Pancreas (tissue), 10 donors: ENCODE measurements at places on chromosomes 13 and 19. TPM values are rescaled to one million over a fixed set of nuclear protein-coding genes. Genes with fewer than 3 reads are reported as not detected.

Gene ZNF296
- total RNA-seq: 0.15 TPM

DNA sequence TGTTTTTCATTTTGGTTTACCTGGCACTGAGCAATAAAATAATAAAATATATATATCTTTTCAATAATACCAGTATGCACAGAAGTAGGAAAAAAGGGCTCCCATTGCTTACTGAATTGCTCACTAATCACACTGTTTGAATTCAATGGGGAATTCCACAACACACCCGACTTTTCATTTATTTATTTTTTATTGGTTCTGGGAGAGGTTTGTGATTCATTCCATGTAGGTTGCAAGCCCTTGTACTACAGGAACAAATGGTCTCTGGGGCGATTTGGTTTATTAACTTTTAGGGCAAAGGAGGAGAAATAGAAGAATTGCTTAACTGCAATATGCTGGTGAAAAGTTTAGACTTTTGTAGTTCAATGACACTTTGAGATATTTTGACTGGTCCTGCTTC lies 207.4 kb downstream of the DCT start:
- DNase-seq: no peak
- no peaks in the 10 kb centered on the region for H3K27me3 ChIP-seq
- H3K4me1 ChIP-seq: no peaks in the 10 kb centered on the region
- no peak overlapping the region for H3K4me3 ChIP-seq
- no peak overlapping the region for H3K27ac ChIP-seq

Gene EDDM13
- total RNA-seq: not detected

- no peak for DNase-seq
- no peaks in the 10 kb centered on the region for H3K4me1 ChIP-seq
- no peak overlapping the region for H3K27ac ChIP-seq
- H3K36me3 ChIP-seq: no peaks in the 10 kb centered on the region
- H3K4me3 ChIP-seq: no peak overlapping the region
Measured at GRCh38 chr19:21028969-21029268, 8.5 kb downstream of the ZNF430 start.

Gene OSCAR
- not detected for total RNA-seq

DNA sequence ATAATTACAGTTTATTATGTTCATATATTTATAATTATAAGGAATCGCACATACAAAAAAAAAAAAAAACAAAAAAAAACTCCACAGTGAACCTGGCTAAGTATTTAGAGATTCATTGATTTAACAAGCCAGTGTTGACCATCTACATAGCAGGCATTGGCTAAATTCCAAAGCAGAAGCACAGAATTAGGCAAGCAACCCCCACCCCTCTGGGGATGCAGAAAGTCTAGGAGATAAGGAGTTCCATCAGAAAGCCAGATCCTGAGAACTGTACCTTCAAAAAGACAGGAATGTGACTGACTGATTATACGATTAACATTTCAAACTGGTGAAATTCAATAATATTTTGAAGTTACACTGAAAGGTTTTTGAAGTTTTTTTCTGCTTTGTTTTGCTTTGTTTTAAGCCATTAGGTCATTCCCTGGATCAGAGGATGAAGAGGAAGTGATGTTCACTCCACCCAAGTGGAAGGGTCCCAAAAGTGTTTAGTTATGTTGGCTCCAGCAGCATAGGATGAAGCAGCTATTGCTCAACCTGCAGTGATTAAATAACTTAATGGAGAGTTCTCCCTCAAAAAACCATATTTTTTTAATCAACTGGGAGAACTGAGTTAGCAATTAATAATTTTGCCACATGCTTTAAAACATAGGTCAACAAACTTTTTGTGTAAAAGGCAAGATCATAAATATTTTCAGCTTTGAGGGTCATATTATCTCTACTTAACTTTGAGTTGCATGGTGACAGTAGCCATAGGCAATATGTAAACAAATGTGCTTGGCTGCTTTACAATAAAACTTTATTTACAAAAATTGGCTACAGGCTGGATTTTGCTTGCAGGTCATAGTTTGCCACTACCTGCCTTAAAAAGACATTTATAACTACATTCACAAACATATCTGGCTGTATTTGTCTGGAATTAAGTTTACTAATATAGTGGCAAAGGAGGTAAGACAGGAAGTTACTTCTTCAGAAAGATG lies 49.6 kb downstream of the DOCK9 start:
- H3K27ac ChIP-seq: no peak overlapping the region
- no peaks in the 10 kb centered on the region for H3K4me1 ChIP-seq
- DNase-seq: no peak
- H3K27me3 ChIP-seq: no peaks in the 10 kb centered on the region
- no peaks in the 10 kb centered on the region for H3K36me3 ChIP-seq

Gene LSM7
- total RNA-seq: 26.9 TPM

DNA sequence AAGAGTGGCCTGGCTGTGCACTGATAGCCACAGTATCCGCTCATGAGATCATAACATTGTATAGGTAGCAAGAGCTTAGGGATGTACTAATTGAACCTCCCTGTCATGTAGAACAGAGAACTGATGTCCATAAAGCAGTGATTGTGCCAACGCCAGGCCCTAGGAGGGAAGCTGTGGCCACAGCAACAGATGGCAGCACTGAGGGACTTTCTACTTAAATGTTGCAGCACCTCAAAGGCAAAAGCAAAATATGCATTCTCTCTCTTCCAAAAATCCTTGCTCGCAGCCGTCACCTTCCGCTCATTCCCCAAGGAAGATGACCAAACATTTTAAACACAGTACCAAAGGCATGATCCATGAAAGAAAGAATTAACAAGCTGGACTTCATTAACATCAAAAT lies 32.3 kb downstream of the COL4A1 start:
- H3K4me1 ChIP-seq: no peaks in the 10 kb centered on the region
- no peaks in the 10 kb centered on the region for H3K27me3 ChIP-seq
- H3K27ac ChIP-seq: no peak overlapping the region
- no peaks in the 10 kb centered on the region for H3K36me3 ChIP-seq

DNA sequence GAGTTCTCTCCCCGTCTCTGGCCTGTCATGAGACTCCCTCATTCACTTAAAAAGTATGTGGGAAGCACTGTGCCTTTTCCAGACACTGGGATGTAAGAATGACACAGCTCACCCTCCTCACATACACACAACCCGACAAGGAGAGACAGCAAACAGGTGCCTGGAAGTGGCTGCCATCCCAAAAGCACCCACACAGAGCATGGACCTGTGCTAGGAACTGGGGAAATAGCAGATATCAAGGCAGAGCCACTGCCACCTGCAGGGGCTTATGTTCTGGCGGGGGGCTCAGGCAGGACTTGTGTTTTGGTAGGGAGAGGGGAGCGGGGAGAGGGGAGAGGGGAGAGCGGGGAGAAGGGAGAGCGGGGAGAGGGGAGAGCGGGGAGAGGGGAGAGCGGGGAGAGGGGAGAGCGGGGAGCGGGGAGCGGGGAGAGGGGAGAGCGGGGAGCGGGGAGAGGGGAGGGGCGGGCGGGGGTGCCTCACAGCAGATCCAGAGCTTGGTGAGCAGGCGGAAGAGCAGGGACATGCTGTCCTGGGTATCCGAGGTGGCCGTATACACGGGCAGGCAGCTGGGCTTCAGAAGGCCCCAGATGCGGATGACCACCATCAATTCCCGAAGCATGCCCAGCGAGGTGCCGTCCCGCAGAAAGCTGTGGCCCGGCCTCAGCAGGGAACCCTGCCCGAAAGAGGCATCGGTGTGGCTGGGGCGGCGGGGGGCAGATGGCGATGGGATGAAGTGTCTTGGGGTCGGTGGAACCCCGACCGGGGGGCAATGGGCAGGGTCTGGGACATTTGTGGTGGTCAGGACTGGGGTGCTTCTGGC lies 12.2 kb downstream of the CFD start:
- peak; percentile 77 for DNase-seq
- H3K4me3 ChIP-seq: no peak overlapping the region
- no peaks in the 10 kb centered on the region for H3K27me3 ChIP-seq
- no peaks in the 10 kb centered on the region for H3K4me1 ChIP-seq
- H3K27ac ChIP-seq: no peak overlapping the region

DNA sequence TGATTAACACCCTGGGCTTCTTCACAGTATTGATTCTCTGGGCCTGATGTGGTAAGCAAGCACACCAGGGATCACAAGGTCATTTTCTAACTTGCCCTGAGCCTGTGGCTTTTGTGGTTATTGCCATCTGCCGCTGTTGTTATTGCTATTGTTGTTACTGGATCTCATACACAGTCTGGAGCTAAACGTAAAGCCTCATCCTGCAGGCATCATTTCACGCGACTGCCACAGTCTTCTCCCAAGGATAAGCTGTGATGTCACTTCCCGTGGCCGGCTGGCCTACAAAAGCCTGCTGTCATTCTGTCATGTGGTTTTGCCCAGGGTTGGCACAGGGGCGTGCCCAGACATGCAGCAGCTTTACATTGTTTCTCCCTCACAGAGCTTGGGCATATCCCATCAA lies 154.0 kb upstream of the GPR12 start:
- H3K36me3 ChIP-seq: no peaks in the 10 kb centered on the region
- DNase-seq: no peak
- no peaks in the 10 kb centered on the region for H3K27me3 ChIP-seq
- no peak overlapping the region for H3K4me3 ChIP-seq
- no peak overlapping the region for H3K27ac ChIP-seq
- no peaks in the 10 kb centered on the region for H3K4me1 ChIP-seq

Gene COX7A1
- 11.1 TPM for total RNA-seq

GRCh38 chr13:107035778-107036177 lies 467.8 kb upstream of the ARGLU1 start:
- no peaks in the 10 kb centered on the region for H3K27me3 ChIP-seq
- H3K4me3 ChIP-seq: no peak overlapping the region
- H3K36me3 ChIP-seq: no peaks in the 10 kb centered on the region

- no peaks in the 10 kb centered on the region for H3K4me1 ChIP-seq
- H3K4me3 ChIP-seq: no peak overlapping the region
- DNase-seq: no peak
Measured at GRCh38 chr19:38210458-38210987, 13.5 kb downstream of the DPF1 start.

DNA sequence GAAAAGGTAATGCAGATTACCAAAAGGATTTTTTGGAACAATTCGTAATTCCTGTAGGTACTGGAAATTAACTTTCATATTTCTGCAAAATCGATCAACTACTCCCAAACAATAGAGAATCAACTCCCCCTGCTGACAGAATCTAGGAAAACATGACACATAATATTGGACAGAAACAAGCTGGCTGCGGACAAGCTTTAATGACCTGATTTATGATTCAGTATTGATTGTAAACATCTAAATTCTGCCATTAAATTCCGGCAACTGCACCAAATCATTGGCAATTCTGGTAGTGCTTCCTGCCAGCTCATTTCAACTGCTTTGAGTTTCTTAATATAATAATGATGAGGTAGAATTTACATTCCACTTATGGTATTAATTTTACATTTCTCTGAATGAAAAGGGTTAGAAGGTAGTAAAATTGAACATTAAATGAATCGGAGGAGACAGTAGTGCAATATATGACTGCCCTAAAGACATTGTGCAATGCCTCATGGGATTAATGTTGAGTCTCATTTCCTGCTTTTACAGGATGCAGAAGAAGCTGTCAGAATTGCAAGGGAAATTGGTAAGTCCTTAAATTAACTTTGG lies 146.5 kb downstream of the PCCA start:
- DNase-seq: no peak
- H3K27ac ChIP-seq: no peak overlapping the region
- no peaks in the 10 kb centered on the region for H3K36me3 ChIP-seq
- peaks cover 7% of the 10 kb centered on the region for H3K4me1 ChIP-seq
- H3K4me3 ChIP-seq: no peak overlapping the region

DNA sequence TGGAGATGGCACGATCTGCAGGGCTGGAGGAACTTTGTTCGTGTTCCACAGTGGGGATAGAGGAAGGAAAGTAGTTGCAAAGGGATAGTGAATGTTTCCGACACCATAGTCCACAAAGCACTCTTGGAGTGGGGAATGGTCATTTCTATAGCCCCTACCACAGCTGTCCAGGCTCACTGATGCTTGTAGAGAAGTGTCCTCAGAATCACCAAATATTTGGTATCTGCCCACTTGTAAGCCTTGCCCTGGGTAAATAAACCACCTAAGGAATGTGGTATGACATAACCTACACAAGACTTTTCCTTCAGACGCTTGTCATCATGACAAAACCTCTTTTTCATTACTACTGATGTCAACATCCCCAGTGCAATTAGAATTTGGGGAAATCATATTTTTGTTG lies 686.5 kb upstream of the ARGLU1 start:
- no peak for DNase-seq
- H3K27me3 ChIP-seq: no peaks in the 10 kb centered on the region
- H3K27ac ChIP-seq: no peak overlapping the region
- H3K36me3 ChIP-seq: no peaks in the 10 kb centered on the region

DNA sequence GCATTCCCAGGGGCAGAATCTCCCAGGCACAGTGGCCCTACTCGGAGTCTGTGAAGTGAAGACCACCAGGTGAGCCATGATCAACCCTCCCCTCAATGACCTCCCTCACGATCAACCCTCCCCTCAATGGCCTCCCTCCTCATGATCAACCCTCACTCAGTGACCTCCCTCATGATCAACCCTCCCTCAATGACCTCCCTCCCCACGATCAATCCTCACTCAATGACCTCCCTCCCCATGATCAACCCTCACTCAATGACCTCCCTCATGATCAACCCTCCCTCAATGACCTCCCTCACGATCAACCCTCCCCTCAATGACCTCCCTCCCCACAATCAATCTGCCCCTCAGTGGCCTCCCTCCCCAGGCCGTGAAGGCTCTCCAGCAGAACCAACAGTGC lies 32.1 kb downstream of the SBNO2 start:
- no peak overlapping the region for H3K4me3 ChIP-seq
- no peaks in the 10 kb centered on the region for H3K4me1 ChIP-seq
- no peak overlapping the region for H3K27ac ChIP-seq
- H3K27me3 ChIP-seq: no peaks in the 10 kb centered on the region
- H3K36me3 ChIP-seq: peaks cover 8% of the 10 kb centered on the region

DNA sequence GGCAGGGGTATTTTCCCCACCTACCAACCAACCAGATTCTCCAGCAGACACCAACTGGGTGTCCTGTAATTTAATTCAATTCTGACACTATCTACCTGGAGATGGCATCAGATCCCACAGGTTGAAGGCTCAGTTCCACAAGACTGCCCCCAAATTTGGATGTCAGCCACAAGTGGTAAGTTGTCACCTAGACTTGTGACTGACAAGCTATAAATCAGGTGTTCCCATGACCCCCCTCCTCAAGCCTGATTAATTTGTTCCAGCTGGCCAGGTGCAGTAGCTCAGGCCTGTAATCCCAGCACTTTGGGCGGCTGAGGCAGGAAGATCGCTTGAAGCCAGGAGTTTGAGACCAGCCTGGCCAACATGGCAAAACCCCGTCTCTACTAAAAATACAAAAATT lies 10.6 kb upstream of the HAUS5 start:
- no peak overlapping the region for H3K27ac ChIP-seq
- no peaks in the 10 kb centered on the region for H3K36me3 ChIP-seq
- H3K27me3 ChIP-seq: no peaks in the 10 kb centered on the region
- H3K4me3 ChIP-seq: no peak overlapping the region

DNA sequence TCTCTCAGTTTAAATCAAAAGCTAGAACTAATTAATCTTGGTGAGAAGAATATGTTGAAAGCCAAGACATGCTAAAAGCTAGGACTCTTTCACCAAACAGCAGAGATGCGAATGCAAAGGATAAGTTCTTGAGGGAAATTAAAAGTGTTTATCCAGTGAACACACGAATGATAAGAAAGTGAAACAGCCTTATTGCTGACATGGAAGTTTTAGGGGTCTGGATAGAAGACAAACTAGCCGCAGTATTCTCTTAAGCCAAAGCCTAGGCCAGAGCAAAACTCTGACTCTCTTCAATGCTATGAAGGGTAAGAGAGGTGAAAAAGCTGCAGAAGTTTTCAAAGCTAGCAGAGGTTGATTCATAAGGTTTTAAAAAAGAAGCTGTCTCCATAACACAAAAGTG lies 103.0 kb downstream of the UFM1 start:
- H3K4me1 ChIP-seq: no peaks in the 10 kb centered on the region
- no peaks in the 10 kb centered on the region for H3K27me3 ChIP-seq
- H3K4me3 ChIP-seq: no peak overlapping the region
- H3K36me3 ChIP-seq: no peaks in the 10 kb centered on the region
- no peak for DNase-seq

Gene FUT2
- 13.2 TPM for total RNA-seq
